Stimulated activated CD8-positive, alpha-beta memory T cell treated with anti-CD3 and anti-CD28 coated beads, Interleukin-7, amount 100 ng/mL, for 4 hours (primary cell): ENCODE measurements at places on chromosomes 7 and 10.

- no peak for DNase-seq
These were observed 3.9 kb upstream of the PYROXD2 start for GRCh38 chr10:98418665-98419468.

- no peak for DNase-seq
These were observed 260.7 kb downstream of the BMPER start for GRCh38 chr7:34165927-34166550.

DNA sequence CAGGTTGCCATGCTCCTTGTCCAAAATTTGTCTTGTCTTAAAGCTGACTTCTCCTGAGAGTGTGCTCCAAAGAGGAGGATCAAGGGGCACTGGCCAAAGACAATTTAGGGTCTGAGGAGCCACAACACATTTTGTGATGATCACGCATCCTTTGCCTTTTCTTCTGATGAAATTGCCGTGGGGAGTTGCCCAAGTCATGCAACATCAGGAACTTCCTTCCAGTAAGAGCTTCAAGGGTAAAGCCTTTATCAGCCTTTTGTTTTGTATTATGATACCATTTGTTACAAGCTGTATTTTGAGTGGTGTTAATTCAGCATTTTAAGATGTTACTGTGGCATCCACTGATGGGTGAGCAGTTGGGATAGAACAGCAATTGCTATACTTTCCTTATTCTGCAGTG, 131.2 kb upstream of the MKI67 start:
- no peak for DNase-seq

GRCh38 chr10:6142644-6143043, 53.8 kb downstream of the RBM17 start:
- DNase-seq: no peak

- DNase-seq: no peak
These were observed 420.8 kb upstream of the AUTS2 start for GRCh38 chr7:69177461-69177861.

DNA sequence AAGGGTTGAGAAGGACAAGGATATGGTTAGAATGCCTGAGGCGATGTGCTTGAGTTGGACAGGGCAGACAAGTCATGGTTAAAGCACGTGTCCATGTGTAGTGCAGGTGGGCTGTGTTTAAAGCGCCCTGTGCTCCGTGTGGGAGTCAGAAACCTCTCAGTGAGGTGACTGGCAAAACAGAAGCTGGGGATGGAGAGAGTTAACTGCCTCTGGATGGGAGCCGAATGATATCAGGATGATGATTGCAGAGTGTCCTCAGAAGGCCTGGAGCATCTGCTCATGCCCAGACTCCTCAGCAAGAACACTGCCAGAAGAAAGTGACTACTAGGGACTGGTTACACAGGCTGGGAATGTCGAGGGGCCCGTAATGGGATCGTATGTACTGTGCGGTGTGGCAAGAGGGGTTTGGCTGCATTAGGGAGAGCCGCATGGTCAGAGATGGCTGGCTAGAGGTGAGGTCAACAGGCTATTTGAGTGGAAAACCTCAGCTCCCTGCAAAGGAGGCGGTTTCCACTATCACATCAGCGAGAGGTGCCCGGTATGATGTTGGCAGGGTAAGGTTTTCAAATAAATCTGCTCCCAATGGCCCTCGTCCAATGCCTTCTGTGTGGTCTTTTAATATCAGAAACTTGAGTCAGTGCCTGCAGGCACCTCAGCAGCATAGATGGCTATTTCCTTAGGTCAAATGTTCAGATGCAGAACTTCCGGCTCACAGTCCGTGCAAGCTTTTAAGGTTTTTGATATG, 26.1 kb upstream of the MRC1 start:
- no peak for DNase-seq

- DNase-seq: no peak
These were observed 84.5 kb upstream of the OIT3 start for GRCh38 chr10:72809006-72809405.

DNA sequence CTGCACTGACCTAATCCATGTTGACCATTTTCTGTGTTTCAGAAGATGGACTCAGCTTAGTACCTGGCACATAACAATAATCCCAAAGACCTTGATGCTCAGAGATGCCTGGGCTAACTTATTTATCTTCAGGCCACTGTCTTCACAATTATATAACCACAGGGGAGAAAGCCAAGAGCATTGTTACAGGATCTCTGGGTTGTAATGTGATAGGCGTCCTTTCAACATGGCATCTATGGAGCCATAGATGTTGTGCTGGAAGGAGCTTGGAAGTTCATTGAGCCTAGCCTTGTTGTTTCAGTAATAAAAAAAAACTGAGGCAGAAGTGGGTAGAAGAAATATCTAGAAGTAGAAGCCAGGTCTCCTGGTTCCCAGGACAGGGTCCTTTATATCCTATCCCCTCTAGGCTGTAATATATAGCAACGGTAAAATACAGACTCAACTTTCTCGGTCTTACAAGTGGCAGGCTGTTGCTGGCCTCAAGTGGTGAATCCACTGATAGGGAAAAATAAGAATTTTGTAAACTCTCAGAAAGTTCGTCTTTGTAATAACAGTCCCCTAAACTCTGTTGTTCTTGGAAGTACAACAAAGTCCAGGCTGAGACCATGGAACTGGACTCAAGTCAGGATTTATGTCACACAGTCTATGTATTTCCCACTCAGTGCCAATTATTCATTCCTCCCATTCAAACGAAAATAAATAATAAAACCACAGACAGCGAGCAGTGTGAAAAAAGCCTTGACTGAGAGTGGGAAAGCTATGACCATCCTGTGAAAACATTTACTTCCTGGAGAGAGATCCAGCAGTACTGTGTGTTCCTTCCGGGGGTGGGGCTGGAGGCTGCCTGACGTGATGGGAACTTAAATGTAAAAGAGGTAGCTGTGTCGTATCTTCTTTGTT, 277.6 kb downstream of the REEP3 start:
- DNase-seq: no peak

GRCh38 chr10:76155961-76156360, 724.5 kb downstream of the LRMDA start:
- no peak for DNase-seq

DNA sequence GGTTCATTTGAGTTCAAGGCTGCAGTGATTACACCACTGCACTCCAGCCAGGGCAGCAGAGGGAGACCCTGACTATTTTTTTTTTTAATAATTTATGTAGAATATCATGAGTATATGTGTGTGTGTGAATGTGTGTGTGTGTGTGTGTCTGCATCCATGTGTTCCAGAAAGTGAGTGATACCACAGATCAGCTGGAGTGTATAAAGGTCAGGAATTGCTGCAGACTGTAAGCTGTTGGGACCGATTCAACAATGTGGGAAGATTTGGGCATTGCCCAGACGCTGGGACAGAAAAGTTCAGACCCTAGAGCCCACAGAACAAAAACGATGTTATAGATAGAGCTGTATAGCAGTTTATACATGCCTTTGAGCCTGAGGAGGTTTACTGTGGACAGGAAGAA, 435.6 kb downstream of the CCSER2 start:
- DNase-seq: no peak

DNA sequence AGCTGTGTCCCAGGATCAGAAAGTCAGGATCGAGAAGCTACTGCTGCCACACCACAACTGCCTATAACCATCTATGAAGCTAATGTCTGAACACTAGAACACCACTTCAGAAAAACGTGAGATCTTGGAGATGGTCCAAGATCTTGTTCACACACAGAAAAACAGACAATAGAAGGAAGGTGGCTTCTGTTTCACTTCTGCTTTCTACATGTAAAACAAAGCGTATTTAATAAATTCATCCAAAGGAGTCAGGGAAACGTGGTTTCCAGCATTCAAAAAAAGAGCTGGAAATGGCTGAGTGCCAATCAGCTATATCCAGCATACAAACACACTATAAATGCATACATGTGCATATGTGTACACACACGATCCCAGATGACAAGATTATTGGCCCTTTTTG, 70.2 kb upstream of the CCDC71L start:
- no peak for DNase-seq

GRCh38 chr7:2528481-2529095, 9.0 kb downstream of the LFNG start:
- no peak for DNase-seq

- no peak for DNase-seq
These were observed 654 bp downstream of the ALKBH4 start for GRCh38 chr7:102463841-102464576.

- DNase-seq: no peak
These were observed 7.4 kb upstream of the PFKFB3 start for GRCh38 chr10:6195376-6195775.
